Stimulated activated CD8-positive, alpha-beta memory T cell treated with anti-CD3 and anti-CD28 coated beads, Interleukin-7, amount 100 ng/mL, for 1 hour (primary cell): ENCODE measurements at places on chromosomes 12 and 14.

- DNase-seq, result no peak
These were observed 830.0 kb upstream of the NOVA1 start for GRCh38 chr14:27427796-27428195.

- no peak for DNase-seq
These were observed 16.9 kb downstream of the PLEKHG7 start for GRCh38 chr12:92719674-92720073.

DNA sequence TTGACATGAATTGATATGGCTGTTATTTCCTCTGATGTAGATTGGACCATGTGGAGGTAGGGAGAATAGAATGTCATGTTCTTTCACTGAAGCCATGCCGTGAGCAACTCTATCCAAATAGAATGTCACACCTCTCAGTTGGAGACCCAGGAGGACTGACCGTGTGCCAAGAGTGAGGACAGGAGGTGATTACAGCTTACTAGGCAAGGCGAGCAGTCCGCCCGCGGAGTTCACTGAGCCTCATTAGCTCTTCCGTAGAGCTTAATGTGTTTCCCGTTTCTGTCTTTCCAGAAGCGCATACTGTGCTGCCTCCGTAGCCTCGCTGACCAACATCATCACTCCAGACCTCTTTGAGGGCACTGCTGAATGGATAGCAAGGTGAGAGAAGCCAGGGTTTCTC, 45.6 kb downstream of the FNTB start:
- no peak for DNase-seq

GRCh38 chr14:104519721-104520120, 59.8 kb upstream of the C14orf180 start:
- no peak for DNase-seq

DNA sequence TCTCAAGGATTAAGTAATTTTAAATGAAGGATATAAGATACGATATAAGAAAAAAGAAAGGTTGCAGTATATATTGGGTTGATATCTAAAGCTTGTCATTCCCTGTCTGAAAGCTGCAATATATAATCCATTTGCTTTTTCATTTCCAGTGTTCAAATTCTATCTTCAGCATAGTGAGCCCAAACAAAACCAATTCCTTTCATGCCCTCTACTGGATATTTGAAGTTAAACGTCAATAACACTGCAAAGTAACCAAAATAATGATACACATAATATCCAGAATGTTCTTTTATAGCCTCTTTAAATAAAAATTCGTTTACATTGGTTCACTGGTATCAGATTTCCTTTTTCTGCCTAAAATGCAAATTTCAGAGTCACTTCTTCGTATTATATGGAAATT, 64.5 kb upstream of the DAAM1 start:
- DNase-seq, result no peak

- no peak for DNase-seq
These were observed 563 bp downstream of the DCP1B start for GRCh38 chr12:2003676-2004112.
